Activated CD8-positive, alpha-beta T cell treated with anti-CD3 and anti-CD28 coated beads for 36 hours (primary cell): ENCODE measurements at places on chromosomes 7 and 10.
A peak's percentile ranks its signal among the peaks of the same experiment; 100 is the strongest.

DNA sequence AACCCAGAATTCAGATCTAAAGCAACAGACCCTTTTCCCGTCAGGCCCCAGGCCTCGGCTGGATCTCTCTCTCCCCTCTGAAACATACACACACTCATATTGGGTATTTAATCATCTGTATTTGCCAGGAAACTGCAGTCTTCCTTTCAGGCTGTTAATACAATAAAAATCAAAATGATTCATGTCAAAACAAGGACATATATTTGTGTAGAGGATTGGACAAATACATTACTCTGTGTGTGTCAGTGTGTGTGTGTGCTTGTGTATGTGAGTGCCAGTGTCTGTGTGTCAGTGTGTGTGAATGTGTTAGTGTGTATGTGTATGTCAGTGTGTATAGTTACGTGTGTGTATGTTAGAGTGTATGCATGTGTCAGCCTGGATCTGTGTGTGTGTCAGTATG is 90.8 kb downstream of the JCAD start:
- H3K4me3 ChIP-seq, result no peak overlapping the region
- H3K27me3 ChIP-seq, result peaks cover 2% of the 10 kb centered on the region
- no peak overlapping the region for H3K27ac ChIP-seq
- no peak for DNase-seq
- no peaks in the 10 kb centered on the region for H3K36me3 ChIP-seq
- no peaks in the 10 kb centered on the region for H3K4me1 ChIP-seq

GRCh38 chr7:33067921-33068320 is 5.3 kb upstream of the NT5C3A start:
- no peak overlapping the region for H3K27ac ChIP-seq
- no peak overlapping the region for H3K4me3 ChIP-seq
- no peak for DNase-seq
- no peaks in the 10 kb centered on the region for H3K36me3 ChIP-seq

DNA sequence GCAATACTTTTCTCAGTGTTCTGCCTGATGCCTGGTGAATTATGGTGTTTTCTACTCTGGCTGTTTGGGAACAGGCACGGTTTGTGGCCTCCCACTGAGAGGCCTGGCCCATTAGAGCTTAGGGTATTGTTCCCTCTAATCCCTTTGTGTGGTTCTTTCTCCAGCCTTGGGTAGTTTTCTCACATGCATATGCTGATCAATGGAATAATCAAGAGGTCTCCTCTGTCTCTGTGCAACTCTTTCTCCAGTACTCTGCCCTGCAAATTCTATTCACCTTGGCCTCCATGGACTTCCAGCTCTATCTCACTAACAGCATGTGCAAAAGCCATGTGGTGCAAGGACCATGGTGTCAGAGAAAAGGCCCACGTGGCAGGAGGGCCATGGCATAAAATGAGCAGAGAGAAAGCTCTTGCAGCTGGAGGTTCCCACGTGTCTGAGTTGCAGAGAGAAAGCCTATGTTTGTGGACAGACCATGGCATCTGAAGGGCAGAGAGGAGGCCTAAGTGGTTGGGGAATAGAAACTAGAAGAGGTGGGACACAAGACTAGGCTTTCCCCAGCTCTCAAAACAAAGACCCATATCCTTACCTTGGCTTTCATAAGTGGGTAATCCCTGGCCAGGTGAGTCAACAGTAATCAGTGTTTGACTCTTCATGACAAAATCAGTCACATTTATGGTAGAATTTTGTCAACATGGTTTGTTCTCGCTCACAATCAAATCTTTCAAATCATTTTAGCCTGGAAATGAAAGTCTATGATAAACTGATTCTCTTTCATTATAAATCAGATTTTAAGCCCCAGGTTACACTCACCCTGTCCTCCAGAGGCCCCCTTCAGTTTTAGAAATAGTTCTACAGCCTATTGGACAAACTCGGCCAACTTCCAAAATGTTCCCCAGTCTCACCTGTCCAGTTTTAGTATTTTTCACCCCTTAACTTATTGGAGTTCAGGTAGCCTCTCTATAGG is 17.3 kb downstream of the OPALIN start:
- H3K4me1 ChIP-seq, result no peaks in the 10 kb centered on the region
- no peak overlapping the region for H3K4me3 ChIP-seq

DNA sequence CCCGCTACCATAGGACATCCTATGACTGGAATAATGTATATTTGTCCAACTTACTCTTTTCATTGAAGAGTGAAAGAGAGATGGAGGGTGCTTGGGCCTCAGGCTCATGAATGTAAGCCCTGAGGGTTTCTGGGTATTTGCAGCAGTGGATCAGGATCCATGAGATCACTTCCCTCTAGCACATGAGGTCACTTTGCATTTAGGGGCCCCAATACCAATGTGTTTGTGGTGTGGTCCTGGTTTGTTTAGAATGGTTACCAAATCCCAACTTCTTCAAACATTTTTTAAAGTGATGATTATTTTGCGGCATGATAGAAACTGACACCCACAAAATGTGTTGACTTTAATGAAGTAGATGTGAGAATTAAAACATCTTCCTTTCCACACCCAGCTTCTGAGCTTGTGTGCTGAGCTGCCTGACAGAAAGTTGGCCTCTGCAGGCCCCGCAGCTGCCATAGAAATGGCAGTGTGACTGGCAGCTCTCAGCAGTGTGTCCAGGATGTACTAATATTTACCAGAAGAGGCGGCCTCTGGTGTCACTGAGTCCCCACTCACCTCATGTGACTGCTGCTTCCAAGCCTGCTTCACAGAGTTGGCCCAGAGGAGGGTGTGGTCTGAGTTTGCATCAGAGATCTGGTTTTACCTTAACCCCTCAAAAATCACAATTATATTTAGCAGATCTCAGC is 447.6 kb upstream of the NPVF start:
- no peak overlapping the region for H3K27ac ChIP-seq
- H3K4me3 ChIP-seq, result no peak overlapping the region
- no peaks in the 10 kb centered on the region for H3K36me3 ChIP-seq
- no peaks in the 10 kb centered on the region for H3K27me3 ChIP-seq
- H3K4me1 ChIP-seq, result no peaks in the 10 kb centered on the region

DNA sequence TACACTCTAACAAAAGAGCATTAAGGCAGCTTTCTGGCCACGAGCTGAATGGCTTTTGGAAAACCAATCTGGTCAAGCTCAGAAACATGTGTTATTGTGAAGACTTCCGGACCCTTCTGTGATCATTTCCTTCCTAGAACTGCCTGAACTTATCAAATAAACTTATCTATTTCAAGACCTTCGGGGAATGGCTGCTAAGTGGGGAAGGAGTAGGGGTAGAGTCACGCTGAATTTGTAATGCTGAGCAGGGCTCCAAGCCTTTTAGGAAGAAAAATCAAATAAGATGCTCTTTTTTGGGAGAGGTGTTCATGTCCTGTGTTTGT is 56.6 kb downstream of the PAPSS2 start:
- no peaks in the 10 kb centered on the region for H3K36me3 ChIP-seq
- DNase-seq, result no peak
- peaks cover 9% of the 10 kb centered on the region for H3K27me3 ChIP-seq
- no peak overlapping the region for H3K27ac ChIP-seq
- H3K4me3 ChIP-seq, result no peak overlapping the region

GRCh38 chr10:130403153-130404075 is 267.2 kb downstream of the GLRX3 start:
- H3K36me3 ChIP-seq, result no peaks in the 10 kb centered on the region
- no peaks in the 10 kb centered on the region for H3K4me1 ChIP-seq
- DNase-seq, result no peak
- peaks cover 1% of the 10 kb centered on the region for H3K27me3 ChIP-seq
- no peak overlapping the region for H3K4me3 ChIP-seq

DNA sequence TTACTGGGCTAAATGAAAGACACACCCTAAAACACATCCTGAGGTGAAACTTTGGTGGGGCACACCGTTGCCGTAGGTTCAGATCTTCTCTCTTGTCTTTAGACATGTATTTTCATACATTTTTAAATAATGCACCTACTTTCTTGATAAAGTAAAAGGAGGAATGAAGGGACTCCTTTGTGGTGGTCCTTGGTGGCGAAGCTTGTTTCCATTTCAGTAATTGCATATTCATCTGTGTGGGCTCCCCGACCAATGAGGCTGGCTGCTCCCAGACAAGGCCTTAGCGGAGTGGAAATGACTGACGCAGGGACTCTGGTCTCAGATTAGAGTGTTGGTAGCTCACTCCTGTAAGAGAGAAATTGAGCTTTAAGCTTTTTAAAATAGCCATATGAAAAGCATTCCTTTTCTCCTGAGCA is 815 bp downstream of the CCSER2 start:
- H3K4me3 ChIP-seq, result peak overlapping the region; percentile 89
- H3K27me3 ChIP-seq, result no peaks in the 10 kb centered on the region
- peak; percentile 90 for DNase-seq

DNA sequence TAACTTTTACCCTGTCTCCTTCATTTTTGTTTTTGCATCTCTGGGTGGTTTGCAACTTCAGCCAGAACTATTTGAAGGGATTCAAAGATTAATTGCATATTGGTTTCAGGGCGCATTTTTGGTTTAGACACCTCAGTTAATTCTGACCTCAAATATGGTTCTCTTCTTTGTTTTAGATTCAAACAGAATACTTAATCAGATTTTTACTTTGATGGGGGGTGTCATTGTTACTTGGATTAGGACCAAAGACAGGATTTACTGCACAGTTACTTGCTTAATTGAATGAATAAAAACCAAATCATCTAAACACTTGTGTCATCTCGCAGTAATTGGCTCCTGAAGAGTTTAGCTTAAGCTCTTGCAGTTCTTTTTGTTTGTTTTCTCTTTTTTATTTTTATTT is 100.9 kb downstream of the PHTF2 start:
- no peaks in the 10 kb centered on the region for H3K27me3 ChIP-seq
- no peak overlapping the region for H3K4me3 ChIP-seq
- peaks cover 2% of the 10 kb centered on the region for H3K4me1 ChIP-seq
- no peak for DNase-seq

- DNase-seq, result no peak
- H3K36me3 ChIP-seq, result no peaks in the 10 kb centered on the region
- H3K27me3 ChIP-seq, result peaks cover 6% of the 10 kb centered on the region
- H3K4me3 ChIP-seq, result no peak overlapping the region
- no peak overlapping the region for H3K27ac ChIP-seq
- H3K4me1 ChIP-seq, result peaks cover 4% of the 10 kb centered on the region
Observed at GRCh38 chr7:142176901-142177300, 65.4 kb downstream of the MGAM2 start.

DNA sequence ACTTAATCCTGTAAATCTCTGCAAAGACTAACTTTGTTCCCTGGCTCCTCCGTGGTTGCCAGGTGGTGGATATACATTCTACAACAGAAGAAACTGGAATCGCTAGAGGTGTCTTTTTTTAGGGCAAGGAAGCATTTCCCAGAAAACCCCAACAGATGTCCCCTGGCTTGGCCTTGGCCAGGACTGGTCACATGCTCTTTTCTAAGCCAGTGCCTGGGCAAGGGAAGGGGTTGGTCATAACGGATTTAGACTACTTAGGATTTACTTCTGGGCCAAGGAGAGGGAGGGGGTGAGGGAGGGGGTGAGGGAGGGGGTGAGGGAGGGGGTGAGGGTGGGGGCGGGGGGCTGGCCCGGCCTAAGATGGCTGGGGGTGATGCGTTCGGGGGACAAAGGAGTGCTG is 105.7 kb downstream of the SNX10 start:
- peaks cover 14% of the 10 kb centered on the region for H3K4me1 ChIP-seq
- no peak for DNase-seq
- peaks cover 48% of the 10 kb centered on the region for H3K27me3 ChIP-seq
- peak overlapping the region; percentile 67 for H3K4me3 ChIP-seq
- no peak overlapping the region for H3K27ac ChIP-seq
- H3K36me3 ChIP-seq, result no peaks in the 10 kb centered on the region

GRCh38 chr10:112132435-112132834 is 51.1 kb downstream of the GPAM start:
- no peak for DNase-seq
- peaks cover 2% of the 10 kb centered on the region for H3K27me3 ChIP-seq
- H3K4me3 ChIP-seq, result no peak overlapping the region
- no peaks in the 10 kb centered on the region for H3K4me1 ChIP-seq

DNA sequence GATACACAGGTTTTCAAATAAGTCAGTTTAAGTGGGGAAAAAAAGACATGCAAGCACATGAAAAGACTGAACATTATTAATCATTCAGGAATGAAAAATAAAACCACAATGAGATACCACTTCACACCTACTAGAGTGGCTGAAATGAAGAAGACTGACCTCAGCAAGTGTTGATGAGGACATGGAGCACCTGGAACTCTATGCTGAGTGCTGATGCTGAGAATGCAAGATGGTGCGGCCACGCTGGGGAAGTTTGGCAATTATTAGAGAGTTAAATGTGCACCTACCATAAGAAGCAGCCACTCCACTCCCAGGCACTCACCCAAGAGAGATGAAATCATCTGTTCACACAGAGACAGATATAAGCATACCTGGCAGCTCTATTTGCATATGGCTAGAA is 32.9 kb upstream of the ELFN1 start:
- no peak overlapping the region for H3K27ac ChIP-seq
- H3K27me3 ChIP-seq, result peaks cover 2% of the 10 kb centered on the region
- H3K4me3 ChIP-seq, result no peak overlapping the region
- no peaks in the 10 kb centered on the region for H3K4me1 ChIP-seq
- H3K36me3 ChIP-seq, result peaks cover 2% of the 10 kb centered on the region
- DNase-seq, result no peak

GRCh38 chr7:157551325-157552070 is 214.7 kb downstream of the DNAJB6 start:
- no peak overlapping the region for H3K4me3 ChIP-seq
- H3K27ac ChIP-seq, result no peak overlapping the region
- no peaks in the 10 kb centered on the region for H3K27me3 ChIP-seq
- H3K36me3 ChIP-seq, result no peaks in the 10 kb centered on the region

DNA sequence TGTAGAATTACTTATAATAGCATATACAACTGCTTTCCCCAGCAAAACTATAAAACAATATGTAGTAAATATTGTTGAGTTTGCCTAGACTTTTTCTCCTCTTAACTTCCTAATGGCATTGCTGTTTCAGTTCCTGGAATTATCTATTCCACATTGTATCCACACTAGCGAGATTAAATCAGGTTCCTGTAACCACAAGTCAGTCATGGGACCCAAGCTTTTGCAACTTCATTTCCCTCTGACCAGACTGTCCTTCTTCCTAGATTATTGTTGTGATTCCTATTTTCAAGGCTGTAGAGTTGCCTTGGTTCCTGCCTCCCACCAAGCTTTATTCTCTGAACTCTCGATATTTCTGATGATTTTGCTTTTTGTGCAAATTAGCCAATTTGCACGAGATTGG is 173.3 kb upstream of the ZNF804B start:
- H3K4me3 ChIP-seq, result no peak overlapping the region
- DNase-seq, result no peak
- H3K4me1 ChIP-seq, result no peaks in the 10 kb centered on the region

- peaks cover 7% of the 10 kb centered on the region for H3K4me1 ChIP-seq
- H3K27ac ChIP-seq, result peak overlapping the region; percentile 53
- H3K4me3 ChIP-seq, result no peak overlapping the region
- peaks cover 41% of the 10 kb centered on the region for H3K36me3 ChIP-seq
Observed at GRCh38 chr10:102358712-102359382, 36.7 kb upstream of the NFKB2 start.

- H3K36me3 ChIP-seq, result peaks cover 60% of the 10 kb centered on the region
- DNase-seq, result no peak
- H3K4me1 ChIP-seq, result peaks cover 51% of the 10 kb centered on the region
- peak overlapping the region; percentile 47 for H3K27ac ChIP-seq
- no peaks in the 10 kb centered on the region for H3K27me3 ChIP-seq
Observed at GRCh38 chr7:44448922-44449583, 41.4 kb downstream of the NUDCD3 start.

- H3K27ac ChIP-seq, result no peak overlapping the region
- H3K4me3 ChIP-seq, result no peak overlapping the region
- H3K36me3 ChIP-seq, result peaks cover 5% of the 10 kb centered on the region
- no peak for DNase-seq
- H3K4me1 ChIP-seq, result no peaks in the 10 kb centered on the region
- no peaks in the 10 kb centered on the region for H3K27me3 ChIP-seq
Observed at GRCh38 chr10:112758961-112759360, 191.1 kb upstream of the TCF7L2 start.
